ENCODE measurements at places on chromosomes 11 and 22.

GRCh38 chr11:133660202-133660568, 127.9 kb upstream of the OPCML start:
- DNase-seq: no peak

DNA sequence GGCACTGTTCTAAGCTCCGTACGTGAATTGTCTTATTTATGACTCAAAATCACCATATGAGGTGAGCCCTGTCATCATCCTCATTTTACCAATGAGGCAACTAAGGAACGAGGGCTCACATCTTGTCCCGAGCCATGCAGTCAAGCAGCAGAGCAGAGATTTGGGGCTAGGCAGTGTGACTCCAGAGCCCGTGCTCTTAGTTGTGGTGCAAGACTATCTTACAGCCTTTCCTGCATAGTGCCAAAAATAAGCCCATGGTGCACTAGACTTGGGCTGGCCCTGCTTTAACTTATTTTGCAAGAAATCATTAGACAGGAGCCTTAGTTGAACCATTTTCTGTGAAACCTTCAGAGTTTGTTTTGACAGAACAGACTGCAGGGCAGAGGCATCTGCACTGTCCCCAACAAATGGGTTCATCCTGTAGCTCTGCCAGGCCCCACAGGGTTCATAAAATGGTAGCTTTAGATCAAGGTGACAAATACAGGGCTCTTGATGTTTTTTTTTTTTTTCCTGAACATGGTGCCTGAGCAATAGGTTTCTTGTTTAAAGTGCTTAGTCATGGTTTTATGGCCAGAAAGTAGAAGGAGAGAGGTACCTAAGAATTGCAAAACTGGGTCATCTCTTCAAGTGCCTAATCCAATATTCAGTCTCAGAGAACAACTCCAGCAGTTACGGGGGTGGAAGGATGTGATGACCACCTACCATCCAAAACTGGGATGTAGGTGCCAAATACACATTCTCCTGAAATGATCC, 56.6 kb downstream of the BMAL1 start:
- no peak for DNase-seq

DNA sequence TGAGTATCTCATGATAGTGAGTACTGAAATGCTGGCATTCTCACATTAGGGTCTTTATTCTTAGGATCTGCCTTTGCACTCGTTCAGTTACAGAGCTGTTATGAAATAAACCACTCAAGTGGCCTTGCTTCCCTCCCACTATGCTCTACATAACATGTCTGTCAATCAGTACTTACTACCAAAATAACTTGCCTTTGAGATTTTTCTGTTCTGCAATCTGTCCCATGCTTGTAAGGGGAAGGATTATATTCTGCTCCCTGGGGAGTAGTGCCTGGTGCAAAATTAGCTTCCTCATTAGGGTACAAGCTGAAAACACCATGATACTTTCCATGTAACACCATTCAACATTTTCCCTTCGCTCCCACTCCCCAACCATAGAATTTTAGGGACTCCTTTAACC, 1.9 kb upstream of the GRAP2 start:
- DNase-seq: no peak

- no peak for DNase-seq
Measured at GRCh38 chr11:74925281-74925680, 23.6 kb downstream of the XRRA1 start.
